ENCODE measurements at places on chromosomes 2 and 18.

DNA sequence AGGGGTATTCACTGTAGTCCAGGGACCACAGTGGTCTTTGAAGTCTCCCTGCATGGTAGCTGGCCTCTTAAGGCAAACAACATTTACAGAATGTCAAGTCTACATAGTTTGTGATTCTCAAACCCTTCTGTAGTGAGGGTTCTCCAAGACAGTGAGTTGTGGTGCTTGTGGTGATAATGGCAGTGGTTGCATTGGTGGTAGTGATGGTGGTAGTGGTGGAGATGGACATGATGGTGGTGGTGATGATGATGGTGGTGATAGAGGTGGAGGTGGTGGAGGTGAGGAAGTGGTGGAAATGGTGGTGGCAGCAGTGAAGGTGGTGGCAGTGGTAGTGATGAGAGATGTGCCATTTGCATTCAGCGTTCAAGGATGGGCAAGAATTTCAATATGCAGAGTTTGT is 104.9 kb downstream of the TACR1 start:
- DNase-seq, result no peak

- DNase-seq, result no peak
These were observed 459.5 kb upstream of the CDH20 start for GRCh38 chr18:60873708-60874107.

DNA sequence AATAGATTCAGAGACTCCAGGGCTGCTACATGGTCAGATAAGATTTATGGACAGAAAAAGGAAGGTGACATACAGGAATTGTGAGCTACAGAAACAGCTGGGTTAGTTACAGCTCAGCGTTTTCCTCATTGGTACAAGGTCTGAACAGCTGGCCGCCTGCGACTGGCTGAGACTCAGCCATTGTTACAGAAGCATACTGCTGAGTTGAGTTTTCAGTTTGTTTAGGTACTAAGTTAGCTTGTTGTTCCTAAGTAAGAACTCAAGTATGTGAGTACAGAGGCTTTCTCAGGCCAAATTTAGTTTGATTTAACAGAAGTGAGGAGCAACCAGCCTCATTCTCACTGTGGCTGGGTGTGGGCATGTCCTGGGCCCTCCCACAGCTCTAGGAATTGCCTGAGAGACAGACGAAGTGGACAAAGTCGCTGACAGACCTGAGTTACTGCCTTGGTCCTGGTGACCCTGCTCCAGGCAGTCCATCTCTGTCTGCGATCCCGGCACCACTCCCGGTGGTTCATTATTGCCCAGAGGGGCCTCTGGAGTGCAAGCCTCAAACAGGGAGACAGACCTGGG is 27.8 kb upstream of the RHOB start:
- DNase-seq, result no peak

- no peak for DNase-seq
These were observed 351.2 kb upstream of the DLGAP1 start for GRCh38 chr18:4806331-4806730.

DNA sequence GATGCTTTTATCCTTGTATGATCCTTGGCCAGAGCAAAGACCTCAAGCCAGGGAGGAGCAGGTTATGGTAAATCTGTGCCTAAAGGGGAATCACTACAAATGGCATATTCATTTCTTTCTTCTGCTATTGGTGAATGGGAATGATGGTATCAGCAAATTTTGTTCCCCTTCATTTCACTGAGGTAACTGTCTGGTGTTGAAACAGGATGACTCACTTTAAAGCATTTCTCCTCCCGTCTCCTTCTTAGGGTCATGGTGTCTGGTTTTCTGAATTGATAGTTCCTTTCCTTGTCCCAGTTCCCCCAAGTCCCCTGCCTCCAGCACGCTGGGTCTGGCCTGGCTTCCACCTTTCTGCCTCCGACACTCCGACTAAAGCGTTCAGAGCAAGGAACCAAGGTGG is 109.2 kb downstream of the MREG start:
- no peak for DNase-seq

GRCh38 chr2:180675170-180675569 is 305.2 kb upstream of the UBE2E3 start:
- no peak for DNase-seq

GRCh38 chr18:10841203-10841602 is 308.2 kb downstream of the PIEZO2 start:
- no peak for DNase-seq

DNA sequence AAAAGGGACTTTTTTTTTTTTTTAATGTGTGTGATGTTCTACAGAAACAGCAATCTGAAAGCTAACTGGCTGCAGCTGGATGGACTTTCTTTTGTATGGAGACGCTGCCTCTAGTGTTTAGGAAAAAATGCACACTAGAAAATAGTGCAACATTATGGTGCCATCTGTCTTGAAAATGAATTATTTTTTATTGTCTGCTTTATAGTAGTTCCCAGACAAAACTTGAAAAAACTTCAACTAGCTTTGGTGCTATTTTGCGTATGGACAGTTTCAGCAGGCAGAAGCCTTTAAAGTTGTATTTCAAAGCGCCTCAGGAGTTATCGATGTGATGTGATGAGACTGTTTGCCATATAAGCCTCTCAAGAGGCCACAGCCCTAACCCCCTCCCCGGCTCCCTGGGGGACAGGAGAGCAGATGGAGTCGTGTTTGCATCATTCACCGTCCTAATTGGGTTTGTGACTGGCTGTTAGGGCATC is 86.9 kb downstream of the LTBP1 start:
- no peak for DNase-seq

DNA sequence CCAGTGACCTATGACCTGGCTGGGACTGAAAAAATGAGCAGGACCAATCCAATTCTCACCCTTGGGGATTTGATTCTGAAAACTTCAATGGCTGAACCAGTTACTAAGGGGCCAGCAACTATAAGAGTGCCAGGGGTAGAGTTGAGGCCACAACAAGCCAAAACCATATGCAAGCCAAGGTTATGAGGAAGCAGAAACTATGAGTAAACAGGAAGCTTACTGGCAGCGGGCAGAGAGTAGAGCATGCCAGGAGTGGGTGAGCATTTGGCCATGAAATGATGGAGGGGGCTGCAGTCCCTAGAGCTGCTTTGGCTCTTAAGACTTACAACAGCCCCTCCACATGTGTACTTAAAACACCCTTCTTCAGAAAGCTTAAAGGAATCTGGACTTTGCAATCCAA is 82.4 kb downstream of the RBMS1 start:
- no peak for DNase-seq

GRCh38 chr2:167345559-167345958 is 457.3 kb downstream of the XIRP2 start:
- no peak for DNase-seq

GRCh38 chr2:106531676-106532214 is 44.6 kb downstream of the CD8B2 start:
- peak; percentile 41 for DNase-seq

DNA sequence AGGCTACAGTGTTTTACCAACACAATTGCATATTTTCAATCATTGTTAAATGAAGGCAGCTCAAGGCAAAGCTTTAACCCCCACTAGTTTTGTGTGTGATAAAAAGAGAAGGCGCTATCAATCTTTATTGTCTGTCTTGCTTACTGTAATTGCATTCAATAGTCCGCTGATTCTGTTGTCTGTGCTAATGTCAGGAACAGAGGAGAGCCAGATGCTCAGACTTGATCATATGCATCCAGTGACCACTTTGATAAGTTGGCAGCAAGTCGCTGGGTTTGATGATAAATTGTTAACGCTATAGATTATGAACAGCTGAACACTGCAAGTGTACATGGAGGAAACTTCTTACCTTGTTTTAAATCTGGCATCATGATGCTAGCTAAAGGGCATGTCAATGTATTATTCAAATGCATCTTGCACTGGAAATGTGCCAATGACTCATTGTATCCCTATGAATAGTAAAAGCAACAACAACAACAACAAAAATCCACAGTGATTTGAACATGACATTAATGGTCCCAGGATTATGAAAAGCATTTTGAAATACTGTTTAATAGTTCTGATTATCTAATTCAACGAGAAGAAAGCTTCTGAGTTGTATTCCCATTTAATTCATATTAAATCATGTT is 423.5 kb upstream of the FANCL start:
- no peak for DNase-seq

DNA sequence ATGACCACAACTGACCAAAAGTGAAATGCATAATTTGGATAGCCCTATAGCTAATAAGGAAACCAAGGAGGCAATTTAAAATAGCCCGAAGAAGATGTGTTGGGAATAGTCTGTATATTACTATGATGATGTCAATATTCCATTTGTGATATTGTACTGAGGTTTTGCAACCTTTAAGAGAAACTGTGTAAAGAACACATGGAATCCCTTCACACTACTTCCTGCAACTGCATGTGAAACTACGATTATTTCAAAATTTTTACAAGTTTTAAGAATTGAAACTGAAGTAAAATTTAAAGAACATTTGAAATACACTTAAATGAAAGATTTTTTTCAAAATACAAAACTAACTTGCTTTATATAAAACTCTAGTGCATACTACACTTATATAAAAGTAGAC is 504.3 kb upstream of the ID2 start:
- DNase-seq, result no peak

DNA sequence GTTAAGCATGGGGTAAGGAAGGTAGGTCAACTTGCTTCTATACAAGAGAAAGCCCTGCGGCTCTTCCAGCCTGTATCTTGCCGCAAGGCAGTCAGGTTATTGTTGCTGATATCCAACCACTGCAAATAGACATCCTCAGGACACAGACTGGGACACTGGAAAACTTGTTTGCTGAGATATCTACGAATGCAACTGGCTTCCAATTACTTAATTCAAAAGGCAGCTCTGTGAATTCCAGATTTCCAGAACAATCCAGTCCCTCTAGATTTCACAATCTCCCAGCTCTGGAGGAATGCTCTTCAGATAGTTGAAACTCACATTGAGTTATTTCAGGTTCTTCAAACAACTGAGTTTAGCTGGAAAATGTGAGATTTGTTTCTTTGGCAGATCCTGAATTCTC is 34.6 kb upstream of the SP9 start:
- no peak for DNase-seq

DNA sequence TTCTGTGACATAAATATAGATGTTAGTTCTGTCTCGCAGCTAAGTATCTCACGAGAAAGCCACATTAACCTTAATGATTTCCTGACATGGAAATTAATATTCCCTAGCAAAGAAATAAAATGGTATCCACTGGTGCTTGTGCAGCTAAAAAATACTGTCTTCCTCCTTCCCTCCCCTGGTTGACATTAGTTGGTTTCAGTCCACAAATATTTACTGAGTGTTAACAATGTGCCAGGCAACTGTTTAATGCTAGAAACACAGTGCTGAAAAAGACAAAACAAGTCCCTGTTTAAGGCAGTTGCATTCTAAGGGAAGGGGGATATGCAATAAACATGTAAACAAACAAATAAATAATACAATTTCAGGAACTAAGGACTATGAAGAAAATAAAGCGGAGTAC is 44.2 kb upstream of the VPS54 start:
- DNase-seq, result no peak

GRCh38 chr2:150676747-150677383 is 189.4 kb upstream of the RND3 start:
- DNase-seq, result no peak

GRCh38 chr2:175131252-175131651 is 36.8 kb downstream of the ATF2 start:
- DNase-seq, result no peak

DNA sequence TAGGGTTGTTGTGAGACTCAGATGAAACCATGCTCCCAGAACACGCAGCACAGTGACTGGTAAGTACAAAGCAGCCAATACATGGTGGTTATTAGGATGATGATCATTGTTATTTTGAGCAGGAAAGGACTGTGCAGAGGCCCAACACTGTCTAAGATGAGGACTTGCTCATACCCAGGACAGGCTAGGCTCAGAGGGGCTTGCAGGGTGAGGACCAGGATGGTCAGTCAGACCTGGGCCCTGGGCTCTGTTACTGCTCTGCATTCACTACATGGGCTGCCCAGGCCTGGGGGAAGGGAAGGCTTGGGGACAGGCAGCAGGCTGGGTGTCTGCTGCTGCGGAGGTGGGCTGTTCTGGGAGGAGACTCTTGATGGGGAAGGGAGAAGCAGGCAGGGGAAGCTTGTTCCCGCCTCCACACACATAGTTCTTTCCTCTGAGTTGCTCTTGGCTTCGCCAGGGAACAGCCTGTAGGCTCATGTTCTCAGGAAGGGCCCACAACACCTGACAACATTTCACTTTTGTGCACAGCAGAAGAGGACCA is 17.5 kb downstream of the CAPN13 start:
- DNase-seq, result no peak

GRCh38 chr2:237737196-237737865 is 61.2 kb upstream of the RBM44 start:
- no peak for DNase-seq

- no peak for DNase-seq
These were observed 201.5 kb upstream of the SLC35G4 start for GRCh38 chr18:11407940-11408339.

GRCh38 chr2:207746131-207746530 is 23.6 kb downstream of the FZD5 start:
- DNase-seq, result peak; percentile 78

- DNase-seq, result no peak
These were observed 855.6 kb downstream of the TSN start for GRCh38 chr2:122610948-122611609.

- DNase-seq, result no peak
These were observed 278.5 kb downstream of the AFF3 start for GRCh38 chr2:99863903-99864270.

GRCh38 chr2:53842891-53843290 is 16.9 kb downstream of the GPR75 start:
- no peak for DNase-seq

DNA sequence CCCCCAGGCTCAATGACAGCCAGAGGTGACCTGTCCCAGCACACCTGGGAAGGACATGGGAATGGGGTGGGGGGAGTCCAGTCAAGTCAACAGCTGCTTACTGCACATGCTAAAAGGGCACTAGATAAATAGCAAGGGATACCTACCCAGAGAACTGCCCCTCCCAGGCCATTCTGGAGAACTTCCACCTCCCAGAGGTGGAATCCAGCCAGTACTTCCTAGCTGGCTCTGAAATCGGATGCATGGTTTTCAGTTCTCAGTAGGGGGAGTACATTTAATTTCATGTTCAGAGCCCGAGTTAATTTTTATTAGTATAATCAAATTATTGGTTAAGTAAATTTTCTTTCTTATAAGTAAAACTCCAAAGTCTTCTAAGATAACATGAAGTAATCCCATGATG is 28.9 kb upstream of the ITGA6 start:
- DNase-seq, result no peak

DNA sequence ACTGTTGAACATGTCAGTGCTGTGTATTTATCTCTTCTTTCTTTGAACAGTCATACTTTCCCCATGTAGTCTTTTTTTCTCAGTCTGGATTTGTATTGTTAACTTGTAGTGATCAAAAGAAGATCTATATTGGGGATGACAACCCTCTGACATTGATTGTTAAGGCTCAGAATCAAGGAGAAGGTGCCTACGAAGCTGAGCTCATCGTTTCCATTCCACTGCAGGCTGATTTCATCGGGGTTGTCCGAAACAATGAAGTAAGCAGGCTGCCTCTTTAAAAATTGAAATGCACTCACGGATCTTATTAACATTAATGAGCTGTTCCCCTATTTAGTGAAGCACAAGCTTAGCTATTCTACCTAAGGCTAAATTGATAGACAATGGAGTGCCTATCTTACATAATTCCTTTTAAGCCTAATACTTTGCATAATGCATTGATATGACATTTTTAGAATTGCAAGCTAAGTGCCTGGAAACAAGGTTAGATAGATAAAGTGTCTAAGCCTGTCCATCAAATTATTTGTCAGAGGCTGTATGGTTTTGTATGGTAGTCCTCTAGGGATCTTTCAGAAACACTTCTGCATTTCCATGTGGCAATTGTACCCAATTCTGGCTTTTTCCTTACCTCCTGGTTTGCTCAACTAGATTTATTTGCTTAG is 29.3 kb upstream of the FAM171B start:
- no peak for DNase-seq

GRCh38 chr2:39732482-39732881 is 46.6 kb downstream of the THUMPD2 start:
- no peak for DNase-seq

Data from Caco-2 (cell line).